ENCODE measurements at places on chromosomes 1 and 21.

- no peak for DNase-seq
Observed at GRCh38 chr21:44325386-44326271, 13.6 kb downstream of the CFAP410 start.

DNA sequence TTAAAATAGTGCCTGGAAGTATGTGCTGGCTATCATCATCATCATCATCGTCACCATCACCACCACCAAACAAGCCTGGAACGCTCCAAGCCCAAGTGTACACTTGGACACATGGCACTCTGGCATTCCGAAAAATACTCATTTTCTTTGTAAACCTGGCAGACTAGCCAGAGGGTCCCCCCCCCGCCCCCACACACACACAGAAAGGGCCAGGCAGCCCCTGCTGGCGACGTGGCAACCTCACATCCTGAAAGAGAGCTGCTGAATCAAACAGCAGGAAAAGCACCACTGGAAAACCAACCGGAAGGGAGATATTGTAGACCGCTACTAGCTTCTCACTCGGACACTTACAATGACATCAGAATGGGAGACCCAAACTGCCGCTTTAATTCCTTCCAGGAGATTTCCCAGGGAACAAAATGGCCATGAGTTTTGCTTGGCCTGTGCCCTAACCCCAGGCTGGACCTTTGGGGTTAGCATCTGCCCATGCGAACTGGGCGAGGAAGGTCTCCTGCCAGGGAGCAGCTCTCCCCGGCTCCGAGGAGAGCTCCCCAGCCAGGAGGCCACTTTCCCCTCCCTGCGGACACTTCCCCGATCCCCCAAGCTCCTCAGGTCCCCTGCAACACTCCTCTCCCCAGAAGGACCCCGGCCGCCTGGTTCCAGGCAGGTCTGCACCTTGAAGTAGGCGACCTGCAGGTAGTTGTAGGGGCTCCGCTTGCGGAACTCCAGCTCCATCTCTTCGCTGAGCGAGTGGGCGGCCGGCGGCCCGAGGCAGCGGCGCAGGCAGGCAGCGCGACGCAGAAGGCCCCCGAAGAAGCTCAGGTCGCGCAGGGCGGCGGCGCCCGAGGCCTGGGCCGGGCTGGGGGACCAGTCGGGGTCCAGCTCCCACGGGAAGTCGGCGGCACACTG lies 742 bp downstream of the P3H1 start:
- DNase-seq, result peak; percentile 40

GRCh38 chr1:30692201-30692947 lies 31.0 kb downstream of the MATN1 start:
- no peak for DNase-seq

- no peak for DNase-seq
Observed at GRCh38 chr1:115323366-115324004, 14.6 kb downstream of the NGF start.

GRCh38 chr1:36355811-36356210 lies 29.9 kb downstream of the STK40 start:
- DNase-seq, result no peak

DNA sequence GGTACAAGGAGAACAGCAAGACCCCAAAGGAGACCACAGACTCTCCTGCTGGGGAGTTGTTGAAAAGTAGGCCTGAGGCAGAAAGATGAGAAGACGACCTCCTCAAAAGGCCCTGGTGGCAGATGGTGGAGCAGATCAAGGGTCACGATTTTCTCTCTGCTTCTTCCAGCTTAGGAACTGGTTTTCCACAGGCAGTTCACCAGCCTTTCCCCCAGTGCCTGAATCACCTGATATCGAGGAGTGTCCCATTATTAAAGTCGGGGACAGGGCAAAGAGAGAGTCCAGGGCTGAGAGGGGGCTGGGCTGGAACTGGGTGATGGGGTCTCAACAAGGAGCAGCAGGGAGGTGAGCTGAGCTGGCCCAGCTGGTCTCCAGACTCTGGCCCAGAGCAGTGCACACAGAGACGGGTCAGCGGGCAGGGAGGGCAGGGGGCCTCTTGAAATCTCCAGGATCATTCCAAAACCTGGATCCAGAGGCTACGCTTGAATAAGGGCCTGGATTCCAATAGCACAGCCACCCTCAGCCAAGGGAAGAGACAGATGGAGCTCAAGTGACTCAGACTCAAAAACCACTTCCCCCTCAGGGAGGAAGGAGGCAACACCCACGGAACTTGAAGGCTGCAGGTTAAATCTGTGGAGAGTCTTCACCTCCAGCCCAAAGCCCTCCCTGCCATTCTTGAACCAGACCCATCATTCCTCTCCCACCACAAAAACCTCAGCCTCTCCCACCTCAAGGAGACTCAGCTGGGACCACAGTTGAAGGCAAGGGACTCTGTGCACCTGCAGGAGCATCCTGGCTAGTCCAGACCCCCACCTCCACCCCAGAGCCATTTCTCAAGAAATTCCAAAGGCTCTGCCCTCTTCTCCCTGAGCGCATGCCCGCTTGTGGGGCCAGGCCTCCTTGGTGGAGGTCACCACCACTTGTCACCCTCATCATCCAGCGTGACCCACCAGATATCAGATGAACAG lies at the start of gene S100A5:
Gene S100A5 (minus strand): TSS at position 541 of the 968 bp plus-strand sequence. CDS start 743 bp downstream, outside the sequence.
- DNase-seq, result peak; percentile 73
